ENCODE measurements at places on chromosomes 16 and 17.

DNA sequence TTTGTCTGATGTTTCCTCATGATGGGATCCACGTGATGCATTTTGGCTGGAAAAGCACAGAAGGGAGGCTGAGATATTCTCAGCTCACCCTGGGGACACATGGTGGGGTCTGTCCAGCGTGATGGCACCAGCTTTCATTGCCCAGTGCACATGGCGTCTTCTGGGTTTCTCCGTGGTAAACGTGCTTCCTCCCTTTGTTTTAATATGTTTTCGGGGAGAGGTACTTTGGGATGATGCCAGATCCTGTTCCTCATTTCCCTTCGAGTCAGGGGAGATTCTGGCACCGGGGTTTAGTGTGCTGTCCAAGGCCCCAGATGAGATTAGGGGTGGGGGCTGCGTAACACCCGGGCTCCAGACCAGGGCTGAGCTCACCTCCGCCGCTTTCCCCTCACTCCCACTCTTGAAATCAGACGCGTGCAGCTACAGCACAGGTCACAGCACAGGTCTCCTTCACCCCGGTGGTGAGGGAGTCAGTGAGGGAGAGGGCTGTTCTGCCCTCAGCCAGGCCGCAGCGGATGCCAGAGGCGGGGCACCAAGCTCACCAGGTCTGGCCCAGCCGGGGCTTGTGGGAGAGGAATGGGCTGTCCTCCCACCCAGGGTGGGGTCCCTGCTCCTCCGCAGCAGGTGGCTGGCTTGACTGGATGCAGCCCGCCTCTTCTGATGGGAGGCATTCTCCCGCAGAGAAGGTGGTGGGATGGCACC is 33.9 kb downstream of the COX4I1 start:
- DNase-seq = no peak

DNA sequence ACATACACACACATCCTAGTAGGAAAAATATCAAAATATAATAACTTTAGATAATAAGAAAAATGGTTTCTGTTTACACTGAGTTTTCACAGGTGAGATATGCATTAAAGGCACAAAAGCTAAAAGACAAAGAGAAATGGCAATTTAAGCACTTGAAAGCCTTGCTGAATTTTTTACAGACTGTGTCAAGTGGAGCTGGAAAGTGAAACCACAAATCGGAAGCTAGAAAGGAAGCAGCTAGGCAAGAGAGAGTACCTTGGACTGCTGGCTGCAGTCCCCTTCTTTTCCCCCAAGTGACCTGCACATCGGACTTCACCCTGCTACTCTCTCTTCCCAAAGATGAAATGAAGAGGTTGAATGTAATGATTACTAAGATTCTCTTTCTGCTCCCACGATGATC is 135.1 kb downstream of the CDH13 start:
- DNase-seq = no peak

- no peak for DNase-seq
Observed at GRCh38 chr16:17566656-17567450, 96.1 kb upstream of the XYLT1 start.

- DNase-seq = no peak
Observed at GRCh38 chr17:66605541-66605940, 229.4 kb upstream of the CACNG5 start.

DNA sequence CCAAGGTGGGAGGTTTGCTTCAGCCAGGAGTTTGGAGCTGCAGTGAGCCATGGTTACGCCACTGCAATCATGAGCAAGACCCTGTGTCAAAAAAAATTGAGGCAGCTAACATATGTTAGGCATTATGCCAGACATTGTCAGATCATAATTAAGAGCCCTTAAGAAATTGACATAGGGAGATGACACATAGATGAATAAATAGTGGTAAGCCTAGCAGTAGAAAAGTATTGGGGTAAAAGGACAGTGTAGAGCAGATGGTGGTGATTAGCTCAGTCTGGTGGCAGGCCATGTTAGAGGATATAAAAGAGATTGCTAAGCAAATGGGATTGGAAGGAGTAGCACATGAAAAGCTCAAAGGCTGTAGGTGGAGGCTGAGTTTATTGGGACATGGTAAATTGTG is 22.6 kb downstream of the SRCAP start:
- DNase-seq = no peak

GRCh38 chr17:15404106-15405057 is 63.0 kb upstream of the TEKT3 start:
- DNase-seq = no peak

GRCh38 chr17:57572062-57572461 is 173.0 kb downstream of the CCDC182 start:
- DNase-seq = no peak

GRCh38 chr17:58565389-58566311 is 51.2 kb upstream of the MTMR4 start:
- no peak for DNase-seq

- no peak for DNase-seq
Observed at GRCh38 chr17:31582151-31582907, 190.9 kb downstream of the RAB11FIP4 start.

DNA sequence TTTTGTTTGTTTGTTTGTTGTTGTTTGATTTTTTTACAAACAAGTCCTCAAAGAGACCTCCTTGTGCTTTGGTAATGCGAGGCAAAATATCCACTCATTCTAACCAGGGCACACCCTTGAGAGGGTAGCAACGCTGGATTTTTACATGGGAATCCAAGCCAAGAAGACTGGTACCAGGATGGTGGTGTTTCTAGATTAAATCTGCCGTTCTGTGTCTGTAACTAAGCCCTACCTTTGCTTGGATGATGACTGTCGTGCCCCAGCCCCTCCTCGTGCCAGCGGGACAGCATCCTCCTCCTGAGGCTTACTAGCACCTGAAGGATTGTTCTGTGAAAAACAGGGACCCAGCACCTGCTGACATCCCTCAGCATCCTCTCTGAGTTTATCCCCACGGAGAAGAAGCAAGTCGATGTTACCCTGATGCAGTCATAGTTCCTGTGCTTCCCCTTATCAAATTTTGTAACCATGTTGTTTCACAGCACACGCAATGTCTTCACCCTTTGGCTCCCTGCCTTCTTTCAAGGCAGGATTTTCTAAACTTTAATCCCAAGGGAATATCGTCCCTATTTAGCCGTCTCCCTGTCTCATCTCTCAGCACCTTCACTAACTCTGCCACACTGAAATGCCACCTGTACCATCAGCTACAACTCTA is 5.1 kb upstream of the HSBP1 start:
- no peak for DNase-seq

- no peak for DNase-seq
Observed at GRCh38 chr17:32954477-32954876, 26.5 kb downstream of the TMEM98 start.

DNA sequence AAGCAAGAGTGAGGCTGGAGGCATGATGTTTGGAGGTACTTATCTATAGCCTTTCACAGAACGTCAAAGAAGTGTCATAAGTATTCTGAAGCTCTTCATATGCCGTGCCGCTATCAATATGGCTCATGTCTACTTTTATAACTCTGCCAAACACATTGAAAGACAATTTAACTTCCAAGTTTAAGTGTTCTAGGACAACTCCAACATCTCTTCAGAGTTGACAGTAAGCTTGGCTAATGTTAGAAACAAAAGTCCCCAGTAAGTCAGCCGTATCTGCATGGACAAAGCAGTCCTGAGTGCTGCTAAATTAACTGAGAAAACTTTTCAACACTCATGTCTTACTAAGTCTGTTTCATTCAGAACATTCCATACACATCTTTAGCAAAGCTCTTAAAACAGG is 32.2 kb downstream of the GRB2 start:
- DNase-seq = no peak

- no peak for DNase-seq
Observed at GRCh38 chr16:66656547-66656946, 40.0 kb downstream of the CMTM4 start.

DNA sequence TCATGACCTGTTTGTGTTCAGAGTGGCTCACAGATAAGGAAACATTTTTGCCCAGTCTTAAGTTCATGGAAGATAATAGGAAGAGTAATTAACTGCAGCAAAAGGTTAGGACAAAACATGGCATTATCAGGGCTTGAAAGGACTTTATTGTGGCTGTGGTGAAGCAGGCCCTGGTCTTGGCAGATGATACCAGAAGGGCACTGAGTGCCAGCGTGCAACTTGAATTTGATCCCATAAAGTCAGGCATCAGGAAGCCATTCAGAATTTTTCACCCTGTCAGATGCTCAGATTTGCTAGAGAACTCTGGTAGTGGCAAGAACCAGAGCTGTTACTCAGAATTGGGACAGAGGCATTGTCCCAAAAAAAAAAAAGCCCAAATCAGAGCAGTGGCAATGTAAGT is 11.2 kb upstream of the COG7 start:
- DNase-seq = no peak

- no peak for DNase-seq
Observed at GRCh38 chr17:50604513-50604912, 30.2 kb upstream of the ABCC3 start.

DNA sequence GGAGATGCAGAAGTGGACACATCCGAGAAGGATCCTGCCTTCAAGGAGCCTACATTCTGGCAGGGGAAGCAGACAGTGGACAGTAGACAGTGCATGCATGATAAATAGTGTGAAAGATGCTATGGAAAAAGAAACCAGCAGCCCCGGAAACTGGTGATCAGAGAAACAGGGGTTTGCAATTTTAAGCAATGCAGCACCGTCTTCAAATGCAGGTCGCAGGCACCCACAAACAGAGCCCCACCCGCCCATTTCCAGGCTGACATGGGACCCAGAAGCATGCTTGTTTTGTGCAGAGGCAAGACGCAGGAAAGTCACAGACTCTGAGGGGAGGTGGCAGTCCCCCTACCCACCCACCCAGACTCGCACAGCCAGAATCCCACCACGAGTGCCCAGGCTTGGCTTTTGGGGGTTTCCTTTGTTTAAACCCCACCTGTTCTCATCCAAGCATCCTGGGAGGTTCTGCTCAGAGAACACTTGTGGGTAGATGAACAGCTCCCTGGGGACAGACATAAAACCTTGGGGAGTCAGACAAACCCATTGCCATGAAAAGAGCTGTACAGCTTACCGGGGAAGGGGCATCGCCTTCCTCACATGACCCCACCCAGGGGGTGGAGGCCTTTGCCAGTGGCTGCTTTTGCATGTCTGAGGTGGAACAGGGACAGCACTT is 114.3 kb downstream of the MGAT5B start:
- no peak for DNase-seq

DNA sequence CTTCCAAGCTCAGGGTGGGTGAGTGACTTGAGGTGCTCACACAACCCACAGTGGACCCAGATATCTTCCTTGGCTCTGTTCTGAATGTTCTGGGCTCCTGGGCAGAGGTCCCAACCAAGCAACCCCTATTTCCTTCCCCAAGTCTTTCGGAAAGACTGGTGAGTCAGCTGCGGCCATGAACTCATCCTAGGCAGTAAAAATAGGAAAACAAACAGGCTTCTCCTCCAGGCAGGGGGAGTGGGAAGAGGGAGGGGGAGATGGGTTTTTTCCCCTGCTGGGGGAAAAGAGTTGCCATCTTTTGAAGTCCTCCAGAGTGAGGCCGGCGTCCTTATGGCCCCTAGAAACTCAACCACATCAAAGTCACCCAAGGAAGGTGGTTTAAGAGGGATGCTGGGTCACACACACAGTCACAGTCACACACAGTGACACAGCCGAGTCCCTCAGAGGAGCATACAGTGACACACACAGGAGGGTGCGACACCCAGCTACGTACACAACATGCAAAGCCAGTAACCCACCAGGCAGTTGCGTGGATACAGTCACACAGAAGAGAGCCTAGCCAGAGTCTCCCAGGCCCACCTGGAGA is 16.0 kb upstream of the DLX4 start:
- DNase-seq = no peak

DNA sequence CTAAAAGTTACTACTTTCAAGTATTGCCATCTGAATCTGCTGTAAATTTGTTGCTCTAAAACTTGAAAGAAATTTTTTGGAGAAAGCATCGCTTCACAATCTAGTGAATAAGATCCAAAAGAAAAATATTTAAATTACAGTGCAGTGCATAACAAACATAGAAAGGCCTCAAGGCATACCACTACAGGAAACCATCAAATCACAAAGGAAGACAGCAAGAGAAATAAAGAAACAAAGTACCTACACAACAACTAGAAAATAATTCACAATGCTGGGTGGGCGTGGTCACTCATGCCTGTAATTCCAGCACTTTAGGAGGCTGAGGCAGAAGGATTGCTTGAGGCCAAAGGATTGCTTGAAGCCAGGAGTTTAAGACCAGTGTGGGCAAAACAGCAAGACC is 104.9 kb downstream of the BRIP1 start:
- no peak for DNase-seq

- no peak for DNase-seq
Observed at GRCh38 chr17:57207396-57207795, 48.9 kb upstream of the MSI2 start.

DNA sequence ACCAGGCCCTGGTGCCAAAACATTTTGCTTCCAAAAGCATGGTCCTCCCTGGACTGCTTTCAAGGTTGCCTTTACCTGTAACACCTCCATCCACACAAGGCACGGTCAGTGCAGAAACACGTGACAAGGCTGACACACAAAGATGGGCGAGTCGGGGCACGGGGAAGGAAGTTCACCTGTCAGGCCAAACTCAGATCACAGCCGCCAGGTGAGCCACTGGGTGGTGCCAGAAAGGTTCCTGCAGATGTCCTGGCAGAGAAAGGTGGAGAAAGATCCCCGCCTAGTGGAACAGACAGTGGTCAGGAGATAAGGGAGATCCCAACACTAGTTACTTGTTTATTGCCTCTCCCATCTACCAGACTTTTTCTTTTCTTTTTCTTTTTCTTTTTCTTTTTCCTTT is 155.3 kb downstream of the AIPL1 start:
- DNase-seq = no peak

DNA sequence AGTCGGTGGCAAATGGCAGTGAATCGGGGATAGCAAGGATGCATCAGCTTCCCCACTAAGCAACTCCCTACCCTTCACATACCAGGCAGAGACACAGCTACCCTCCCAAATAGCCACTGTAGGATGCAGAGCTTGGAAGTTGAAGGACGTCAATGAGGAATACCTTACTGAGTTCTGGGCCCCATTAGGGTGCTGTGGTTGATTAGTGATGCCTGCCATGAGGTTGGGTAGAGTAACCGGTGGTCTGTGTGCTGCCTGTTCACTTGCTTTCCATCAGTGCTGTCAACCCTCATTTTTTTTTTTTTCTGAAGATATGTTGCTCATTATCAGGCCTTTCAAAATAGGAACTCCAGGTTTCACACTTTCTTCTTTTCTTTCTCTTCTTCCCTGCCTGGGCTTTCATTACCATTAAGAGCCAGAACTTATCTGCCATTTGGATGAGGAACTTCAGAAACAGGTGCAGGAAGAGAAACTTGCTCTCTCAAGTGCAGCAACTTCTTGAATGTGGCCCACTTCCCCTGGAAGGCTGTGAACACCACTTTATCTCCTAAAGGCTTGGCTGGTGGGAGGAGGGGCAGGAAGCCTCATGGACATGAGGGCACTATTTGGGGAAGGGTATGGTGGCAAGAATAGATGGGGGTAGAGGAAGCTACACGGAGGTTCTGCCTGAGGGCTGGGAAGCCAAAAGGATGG is 183.5 kb downstream of the NTN1 start:
- no peak for DNase-seq

DNA sequence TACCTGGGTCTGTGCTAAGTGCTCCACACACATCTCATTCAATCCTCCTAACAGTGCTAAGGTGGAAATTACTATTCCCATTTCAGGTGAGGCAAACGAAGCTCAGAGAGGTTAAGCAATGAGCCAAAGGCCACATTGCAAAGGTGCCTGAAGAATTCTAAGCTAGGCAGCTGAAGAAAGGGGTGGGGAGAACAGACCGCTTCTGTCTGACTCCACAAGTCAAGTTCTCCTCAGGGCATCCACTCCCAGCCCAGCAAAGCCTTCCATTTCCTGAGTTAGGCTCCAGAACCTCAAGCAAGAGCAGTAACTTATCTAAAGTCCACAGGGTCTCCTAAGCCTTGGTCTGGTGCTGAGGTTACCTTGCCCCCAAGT is 27.0 kb upstream of the MRPS23 start:
- DNase-seq = no peak

- no peak for DNase-seq
Observed at GRCh38 chr17:28744972-28745785, 1.4 kb downstream of the TRAF4 start.

All from stimulated activated CD8-positive, alpha-beta memory T cell treated with anti-CD3 and anti-CD28 coated beads, Interleukin-15, amount 100 ng/mL, for 24 hours (primary cell).